Stimulated activated CD4-positive, alpha-beta T cell treated with anti-CD3 and anti-CD28 coated beads, Interleukin-4, amount 100 ng/mL, for 1 hour (primary cell): ENCODE measurements at places on chromosomes 3 and 15.
A peak's percentile ranks its signal among the peaks of the same experiment; 100 is the strongest.

GRCh38 chr3:100436951-100437350, 35.6 kb downstream of the LNP1 start:
- no peak for DNase-seq

GRCh38 chr3:197547306-197548011, 8.3 kb downstream of the BDH1 start:
- no peak for DNase-seq

DNA sequence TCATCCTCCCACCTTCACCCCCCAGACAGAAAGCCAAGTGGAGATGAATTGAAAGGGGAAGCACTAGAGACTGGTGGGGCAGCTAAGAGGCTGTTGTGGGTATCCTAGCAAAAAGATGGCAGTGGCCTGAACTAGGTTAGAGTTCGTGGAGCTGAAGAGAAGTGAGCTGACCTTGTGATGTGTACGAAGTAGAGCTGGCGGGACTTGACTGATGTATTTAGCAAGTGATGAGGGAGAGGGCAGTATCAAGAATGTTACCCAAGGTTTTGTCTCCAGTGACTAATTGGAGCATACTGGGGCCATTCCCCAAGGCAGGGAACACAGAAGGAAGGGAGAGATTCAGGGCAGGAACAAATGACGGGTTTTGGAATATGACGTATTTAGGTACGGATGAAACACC, 50.0 kb upstream of the CP start:
- no peak for DNase-seq

DNA sequence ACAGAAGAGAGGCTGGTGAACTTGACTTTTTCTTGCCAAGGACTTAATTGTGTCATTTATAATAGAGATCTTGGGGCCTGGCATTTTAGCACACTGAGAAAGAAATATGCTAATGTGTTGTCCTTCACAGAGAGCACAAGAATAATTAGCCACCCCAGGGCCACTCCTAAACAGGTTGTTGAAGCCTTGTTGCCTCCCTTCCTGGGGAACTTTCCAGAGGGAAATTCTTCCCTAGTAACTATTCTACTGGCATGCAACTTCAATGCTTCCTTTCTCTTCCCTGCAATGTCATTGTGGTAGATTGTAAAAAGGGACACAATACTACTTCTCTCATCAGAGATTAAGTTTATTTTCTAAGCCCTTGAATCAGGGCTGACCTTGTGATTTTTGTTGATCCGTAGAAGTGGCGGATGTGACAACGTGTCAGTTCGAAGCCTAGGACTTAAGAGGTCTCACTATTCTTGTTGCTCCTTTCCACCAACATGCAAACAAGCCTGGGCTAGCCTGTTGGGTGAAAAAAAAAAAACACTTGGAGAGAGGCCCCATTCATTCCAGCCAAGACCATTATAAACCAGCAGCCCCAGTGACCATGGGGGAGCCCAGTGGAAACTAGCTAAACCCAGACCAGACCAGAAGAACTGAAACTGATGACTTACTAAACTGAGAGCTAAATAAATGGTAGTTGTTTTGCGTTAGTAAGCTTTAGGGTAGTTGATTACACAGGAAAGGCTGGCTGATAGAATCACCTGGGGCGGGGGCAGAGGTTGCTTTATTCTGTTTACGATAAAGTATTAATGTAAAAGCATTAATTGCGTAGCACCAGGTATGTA, 287.2 kb downstream of the SHQ1 start:
- DNase-seq, result no peak

DNA sequence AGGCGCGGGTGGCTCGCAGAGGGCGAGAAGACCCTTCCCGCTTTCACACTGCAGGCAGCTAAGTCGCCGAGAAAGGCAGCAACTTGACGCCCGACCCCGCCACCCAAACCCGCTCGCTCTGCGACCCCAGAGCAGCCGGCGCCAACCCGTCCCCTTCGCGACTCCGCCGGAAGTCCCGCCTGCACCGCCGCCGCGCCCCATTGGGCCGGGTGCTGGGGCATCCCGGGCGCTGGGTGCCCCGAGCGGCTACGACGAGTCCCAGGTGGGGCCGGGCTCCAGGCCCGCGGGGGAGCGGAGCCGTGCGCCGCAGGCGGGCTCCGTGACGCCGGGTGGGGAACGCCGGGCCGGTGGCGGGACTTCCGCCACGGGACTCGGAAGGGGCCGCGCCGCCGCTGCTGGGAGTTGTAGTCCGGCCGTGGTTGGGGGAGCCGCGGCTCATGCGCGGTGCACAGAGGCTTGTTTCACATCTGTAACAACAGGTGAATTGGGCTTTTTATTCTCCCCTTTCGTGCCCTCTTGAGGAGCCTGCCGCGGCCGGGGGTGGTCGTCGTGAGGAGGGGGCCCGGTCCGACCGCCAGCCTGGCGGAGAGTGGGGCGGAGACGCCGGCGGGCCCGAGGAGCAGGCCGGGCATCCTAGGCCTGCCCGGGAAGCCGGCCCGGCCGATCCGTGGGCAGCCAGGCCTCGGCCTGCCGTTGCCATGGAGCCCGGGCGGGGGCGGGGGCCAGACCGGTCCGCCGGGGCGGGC, at the start of gene DHX30:
TSS of gene DHX30 (plus strand) at position 405 of the 746 bp plus-strand sequence. CDS start 7,546 bp downstream, outside the sequence.
- DNase-seq, result peak; percentile 87

GRCh38 chr3:190552969-190553759, 39.3 kb downstream of the IL1RAP start:
- no peak for DNase-seq

- no peak for DNase-seq
Measured at GRCh38 chr3:71673486-71673885, 51.7 kb downstream of the EIF4E3 start.

DNA sequence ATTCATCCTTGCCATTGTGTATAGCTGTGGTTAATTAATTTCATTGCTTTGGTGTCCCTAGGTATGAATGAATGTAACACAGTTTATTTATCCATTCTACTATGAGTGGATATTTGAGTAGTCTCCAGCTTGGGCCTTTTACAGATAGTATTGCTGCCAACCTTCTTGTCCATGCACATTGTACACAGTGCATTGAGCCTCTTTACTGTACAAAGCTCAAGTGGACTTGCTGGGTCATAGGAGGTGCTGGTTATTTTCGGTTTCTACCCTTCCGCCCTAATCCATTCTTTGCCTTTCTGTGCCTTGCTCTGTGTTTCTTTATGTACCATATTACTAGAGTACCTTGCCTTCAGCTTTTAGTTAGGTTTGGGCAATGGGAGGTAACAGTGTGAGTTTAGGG, 60.7 kb downstream of the DUT start:
- no peak for DNase-seq

DNA sequence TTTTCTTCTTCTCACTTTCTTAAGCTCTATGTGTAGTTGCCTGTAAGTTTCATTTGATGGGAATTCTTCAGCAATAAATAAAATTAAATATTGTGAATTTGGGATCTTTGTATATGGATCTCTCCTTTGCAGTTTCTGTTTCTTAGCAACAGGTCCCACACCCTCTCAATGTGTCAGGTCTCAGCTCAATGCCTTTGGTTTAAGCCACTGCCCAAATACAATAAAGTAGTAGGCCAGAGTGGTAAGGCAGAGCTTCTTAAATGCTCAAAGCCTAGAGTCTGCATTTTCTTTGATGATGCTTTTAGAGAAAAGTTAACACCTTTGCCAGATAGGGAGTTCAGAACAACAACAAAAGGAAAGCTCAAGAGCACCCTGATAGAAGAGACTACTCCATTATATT, 343.7 kb downstream of the NSUN3 start:
- no peak for DNase-seq

- DNase-seq, result no peak
Measured at GRCh38 chr3:20222274-20222673, 36.3 kb upstream of the SGO1 start.

GRCh38 chr15:49830391-49830790, 209.5 kb downstream of the DTWD1 start:
- DNase-seq, result no peak
